Muscle of back (tissue), 13 donors: ENCODE measurements at places on chromosomes 2 and 18.

- DNase-seq = no peak
Measured at GRCh38 chr2:175964195-175964594, 37.9 kb downstream of the LNPK start.

GRCh38 chr2:121804997-121805765 is 49.7 kb downstream of the TSN start:
- DNase-seq = no peak

GRCh38 chr18:75111760-75112159 is 97.2 kb downstream of the PTGR3 start:
- no peak for DNase-seq

DNA sequence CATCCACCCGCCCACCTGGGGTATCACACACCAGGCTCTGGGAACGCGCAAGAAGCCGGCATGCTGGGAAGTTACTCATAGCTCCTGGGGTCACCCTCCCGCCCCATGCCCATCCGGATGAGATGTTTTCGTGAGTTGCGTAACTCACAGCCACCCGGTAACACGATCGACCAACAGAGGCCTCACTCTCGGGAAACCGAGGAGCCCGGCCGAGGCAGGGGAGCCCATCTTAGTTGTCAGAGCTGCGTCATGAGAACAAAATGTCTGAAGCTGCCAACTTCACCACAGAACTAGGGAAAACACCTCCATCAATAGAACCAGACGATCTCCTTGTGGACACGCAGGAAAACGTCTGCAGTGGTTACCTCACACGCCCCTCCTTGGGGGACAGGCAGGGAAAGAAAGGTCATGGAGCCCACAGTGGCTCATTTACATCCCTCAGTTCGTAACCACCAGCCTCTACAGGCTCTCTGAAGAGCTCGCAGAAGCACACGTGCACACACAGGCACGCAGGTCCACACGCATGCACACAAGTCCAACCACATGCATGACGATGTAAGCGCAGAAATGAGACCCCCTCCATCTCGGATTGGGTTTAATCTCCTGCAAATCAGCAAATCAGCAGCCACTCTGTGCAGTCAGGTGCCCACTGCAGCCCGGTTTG is 26.2 kb downstream of the ADI1 start:
- DNase-seq = no peak

GRCh38 chr2:162968306-162968705 is 129.7 kb upstream of the KCNH7 start:
- DNase-seq = no peak

- DNase-seq = no peak
Measured at GRCh38 chr2:72573232-72573631, 252.6 kb downstream of the EXOC6B start.

DNA sequence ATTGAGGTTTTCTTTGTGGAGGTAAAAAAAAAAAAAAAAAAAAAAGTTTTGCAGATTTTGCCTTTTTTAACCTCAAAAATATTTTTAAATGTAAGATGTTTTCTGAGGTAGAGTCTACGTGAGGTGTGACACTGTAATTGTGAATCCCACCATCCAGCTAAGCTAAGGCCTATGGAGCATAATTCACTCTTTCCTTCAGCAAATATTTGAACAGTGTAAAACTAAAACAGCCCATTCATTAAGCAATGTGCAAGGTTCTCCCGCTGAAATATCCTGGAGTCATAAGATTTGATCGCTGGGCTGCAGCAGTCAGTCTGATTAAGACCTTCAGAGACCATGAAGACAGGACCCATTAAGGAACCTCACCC is 105.1 kb downstream of the HNRNPLL start:
- no peak for DNase-seq

- DNase-seq = no peak
Measured at GRCh38 chr18:3110034-3110752, 97.2 kb upstream of the LPIN2 start.
